ENCODE measurements at places on chromosomes 3 and 15.

GRCh38 chr15:57171426-57171825 is 204.9 kb upstream of the CGNL1 start:
- DNase-seq: no peak

- DNase-seq: no peak
Observed at GRCh38 chr3:171309906-171310359, 150.3 kb downstream of the TNIK start.

DNA sequence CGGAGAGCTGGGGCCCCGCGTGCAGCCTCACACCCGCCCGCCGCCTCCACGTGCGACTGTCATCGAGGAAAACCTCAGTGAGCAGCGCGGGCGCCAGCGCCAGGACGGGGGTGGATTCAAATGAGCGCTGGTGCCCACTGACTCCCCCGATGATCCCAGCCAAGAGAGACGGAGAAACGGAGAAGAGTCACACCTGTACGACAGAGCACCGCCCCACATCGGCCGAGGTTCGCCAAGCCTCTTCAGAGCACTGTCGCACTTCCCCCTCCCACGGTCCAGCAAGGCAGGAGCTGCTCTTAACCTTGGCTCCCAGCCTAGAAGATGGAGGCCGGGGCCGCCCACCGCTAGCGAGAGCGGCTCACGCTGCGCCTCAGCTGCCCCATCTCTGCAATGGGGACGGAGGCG is 130.9 kb upstream of the IQSEC1 start:
- no peak for DNase-seq

DNA sequence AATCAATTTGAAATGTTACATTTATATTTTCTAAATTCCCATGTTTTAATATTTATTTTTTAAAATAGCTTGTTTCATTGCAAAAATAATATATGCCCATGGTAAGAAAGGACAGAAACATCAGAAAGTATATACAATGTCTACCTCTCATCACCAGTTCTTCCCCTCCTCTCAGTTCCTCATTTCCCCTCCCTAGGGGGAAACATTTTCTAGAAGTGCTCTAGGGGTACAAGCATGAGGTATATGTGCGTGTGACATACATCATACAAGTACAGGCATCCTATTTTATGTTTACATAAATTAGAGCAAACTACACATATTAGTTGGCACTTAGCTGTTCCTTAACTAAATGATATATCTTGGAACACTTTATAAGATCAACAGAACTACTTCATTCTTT is 189.3 kb upstream of the VEPH1 start:
- DNase-seq: no peak

DNA sequence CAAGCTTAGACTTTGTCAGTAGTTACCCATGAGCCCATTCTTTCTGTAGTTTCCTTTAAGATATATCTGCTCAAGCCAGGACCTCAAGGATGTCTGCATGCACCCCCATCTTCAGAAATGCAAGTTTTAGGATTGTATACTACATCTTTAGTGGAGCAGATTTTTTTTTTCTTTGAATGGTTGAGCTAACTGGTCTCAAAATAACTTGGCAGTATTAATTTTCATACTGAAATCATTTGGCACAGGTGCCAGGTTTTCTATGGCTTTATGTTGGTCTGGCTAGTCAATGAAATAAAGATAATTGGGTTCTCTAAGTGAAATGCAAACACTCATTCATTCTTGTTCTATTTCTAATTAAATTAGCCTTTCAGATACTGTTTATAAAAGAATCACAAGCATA is 108.9 kb downstream of the ATG7 start:
- DNase-seq: no peak
